ENCODE measurements at places on chromosomes 1 and 21. TPM values are rescaled to one million over a fixed set of nuclear protein-coding genes. Genes with fewer than 3 reads are reported as not detected.

DNA sequence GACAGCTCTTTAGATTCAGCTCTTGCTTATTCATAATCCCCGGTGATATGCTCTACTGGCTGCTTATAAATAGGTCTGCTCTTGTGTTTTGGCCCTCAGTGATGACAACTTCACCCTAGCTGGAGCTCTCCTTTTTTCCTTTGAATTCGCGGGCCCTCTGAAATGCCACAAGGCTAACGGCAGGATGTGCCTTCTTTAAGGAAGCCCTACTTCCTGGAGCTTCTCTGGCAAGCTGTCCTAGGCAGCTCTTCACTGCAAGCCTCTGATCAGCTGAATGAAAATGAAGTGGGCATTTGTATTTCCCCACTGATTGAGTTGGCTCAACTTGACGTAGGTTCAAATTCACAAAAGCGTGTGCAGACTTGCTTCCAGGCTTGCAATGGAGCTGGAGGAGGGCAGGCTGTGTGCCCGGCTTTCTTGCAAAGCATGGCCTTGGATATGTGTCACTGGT, 22.2 kb downstream of the SGIP1 start:
- no peak for DNase-seq

GRCh38 chr21:45591619-45592207, 49.5 kb upstream of the SLC19A1 start:
- no peak for DNase-seq

Gene PTTG1IP
- 301 TPM for polyA plus RNA-seq

Gene KCNK1
- 21.1 TPM for polyA plus RNA-seq

Gene OR6K6
- not detected for polyA plus RNA-seq

GRCh38 chr1:196960854-196961253, 16.5 kb upstream of the CFHR5 start:
- no peak for DNase-seq

- DNase-seq: no peak
Measured at GRCh38 chr1:47211796-47212269, 20.2 kb downstream of the TAL1 start.

DNA sequence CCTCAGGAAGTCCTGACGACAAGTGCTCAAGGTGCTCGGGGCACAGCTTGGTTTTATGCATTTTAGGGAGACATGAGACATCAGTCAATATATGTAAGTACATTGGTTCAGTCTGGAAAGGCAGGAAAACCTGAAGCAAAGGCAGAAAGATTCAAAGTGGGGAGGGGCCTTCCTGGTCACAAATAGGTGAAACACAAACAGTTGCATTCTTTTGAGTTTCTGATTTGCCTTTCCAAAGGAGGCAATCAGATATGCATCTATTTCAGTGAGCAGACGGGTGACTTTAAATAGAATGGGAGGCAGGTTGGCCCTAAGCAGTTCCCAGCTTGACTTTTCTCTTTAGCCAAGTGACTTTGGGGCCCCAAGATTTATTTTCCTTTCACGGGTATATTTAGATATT, 8.9 kb upstream of the RNF187 start:
- DNase-seq: no peak

GRCh38 chr1:18739408-18739807, 108.8 kb downstream of the PAX7 start:
- DNase-seq: no peak

- DNase-seq: no peak
Measured at GRCh38 chr1:174301295-174302077, 142.2 kb downstream of the RABGAP1L start.

Gene TLR5
- 3.1 TPM for polyA plus RNA-seq

DNA sequence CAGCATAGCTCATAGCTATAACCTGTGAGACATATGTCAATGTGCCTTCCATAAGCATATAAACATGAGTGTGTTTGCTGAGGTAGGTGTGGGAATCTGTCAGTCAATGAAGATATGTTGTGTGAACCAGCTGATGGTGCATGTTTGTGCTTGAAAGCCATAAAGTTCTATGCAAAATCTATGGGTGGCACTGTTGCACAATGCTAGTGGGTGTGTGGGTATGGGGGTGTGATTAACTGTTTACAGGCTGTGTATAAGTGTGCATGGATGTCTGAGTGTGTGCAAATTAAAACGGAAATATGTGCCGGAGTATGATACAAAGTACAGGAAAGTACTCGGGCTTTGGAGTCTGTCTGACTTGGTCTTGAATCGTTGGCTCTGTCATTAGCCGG, 1.0 kb upstream of the ATP2B4 start:
- DNase-seq: no peak

All from left renal pelvis (tissue), 4 donors.